ENCODE measurements at places on chromosomes 5 and 9. TPM values are rescaled to one million over a fixed set of nuclear protein-coding genes. Genes with fewer than 3 reads are reported as not detected.

Gene MLANA
- not detected for total RNA-seq

Gene SV2C
- total RNA-seq: 0.03 TPM

Gene SPINK13
- total RNA-seq: not detected

Gene FCHO2
- 6.0 TPM for total RNA-seq

Gene SPATA31D4
- not detected for total RNA-seq

Gene FOXI1
- not detected for total RNA-seq

Gene LCP2
- total RNA-seq: not detected

Gene CLINT1
- 47.6 TPM for total RNA-seq

Gene HTR4
- 0.18 TPM for total RNA-seq

Gene GGTA1
- not detected for total RNA-seq

Gene FOXD4L6
- not detected for total RNA-seq

Gene SLC25A2
- 1.8 TPM for total RNA-seq

Gene SPATA31E1
- total RNA-seq: not detected

Gene PCDH12
- total RNA-seq: 0.03 TPM

Gene CARTPT
- total RNA-seq: not detected

Gene SLC9A3
- 1.3 TPM for total RNA-seq

Gene MCC
- total RNA-seq: 11.8 TPM

Gene ERGIC1
- total RNA-seq: 77.2 TPM

Gene OR1J2
- not detected for total RNA-seq

Gene EGFLAM
- 7.4 TPM for total RNA-seq

Gene FOXD1
- total RNA-seq: 62.3 TPM

Gene CTNND2
- total RNA-seq: 4.9 TPM

Gene SLC24A2
- total RNA-seq: 0.21 TPM

Gene SLC6A19
- not detected for total RNA-seq

Gene POLR3G
- total RNA-seq: 20.7 TPM

Gene NAIP
- total RNA-seq: 1.9 TPM

Gene STKLD1
- total RNA-seq: 0.17 TPM

Gene ATP10B
- total RNA-seq: not detected

Gene C9orf152
- total RNA-seq: not detected

Gene SLC6A3
- total RNA-seq: not detected

Gene ARL10
- total RNA-seq: 1.6 TPM

Gene PCDHB6
- total RNA-seq: 2.9 TPM

Gene PCDHGB3
- total RNA-seq: 0.68 TPM

Gene GFI1B
- total RNA-seq: not detected

Gene VAV2
- total RNA-seq: 11.5 TPM

Gene NUDT12
- total RNA-seq: 8.7 TPM

Gene URM1
- 58.5 TPM for total RNA-seq

Gene NOTCH1
- total RNA-seq: 4.4 TPM

Gene IFNA21
- not detected for total RNA-seq

Gene BTNL3
- not detected for total RNA-seq

Gene REEP2
- total RNA-seq: 12.3 TPM

Gene NEK6
- 41.9 TPM for total RNA-seq

Gene FGD3
- total RNA-seq: 0.06 TPM

Gene PCDHGB5
- 0.09 TPM for total RNA-seq

Gene TPPP
- total RNA-seq: not detected
